ENCODE measurements at places on chromosomes 2 and 18.

- DNase-seq: no peak
These were observed 11.6 kb downstream of the OXER1 start for GRCh38 chr2:42752314-42752713.

- DNase-seq: no peak
These were observed 96.5 kb downstream of the PTPRM start for GRCh38 chr18:7663366-7664312.

DNA sequence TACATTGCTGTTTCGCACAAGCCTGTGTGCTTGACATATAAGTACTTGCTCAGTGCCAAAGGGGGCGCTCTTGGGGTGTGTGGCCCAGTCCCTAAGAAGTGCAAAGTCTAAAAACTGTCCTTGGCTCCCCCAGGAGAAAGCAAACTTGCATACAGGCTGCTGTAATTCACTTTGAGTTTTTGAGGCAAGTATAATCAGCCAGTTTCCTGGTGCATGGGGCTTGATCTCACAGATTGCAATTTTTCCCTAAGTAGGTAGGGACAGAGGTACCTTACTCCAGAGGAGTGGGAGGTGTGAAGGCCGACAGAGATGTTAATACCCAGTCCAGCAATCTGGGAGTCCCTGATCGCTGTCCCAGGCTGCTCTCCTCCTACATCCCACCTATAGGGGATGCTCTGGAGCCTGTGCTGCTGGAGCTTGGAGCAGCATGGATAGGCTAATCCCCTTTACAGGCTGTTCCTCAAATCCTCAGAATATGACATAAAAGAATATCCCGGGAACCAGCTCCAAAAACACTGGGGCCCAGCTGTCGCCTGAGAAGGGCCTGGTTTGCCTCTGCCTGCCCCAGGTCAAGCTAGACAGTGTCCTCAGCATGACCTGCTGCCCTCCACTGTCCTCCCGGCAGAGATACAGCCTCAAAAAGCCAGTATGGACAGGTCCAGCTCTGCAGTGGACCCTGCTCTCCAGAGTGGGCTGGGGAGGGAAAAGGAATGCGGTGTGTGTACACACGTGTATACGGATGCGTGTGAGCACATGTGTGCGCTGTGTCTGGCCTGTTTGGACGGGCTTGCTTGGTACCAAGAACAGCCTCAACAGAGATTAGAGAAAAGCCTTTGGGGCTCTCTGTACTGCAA is 136.5 kb upstream of the HAAO start:
- no peak for DNase-seq

- peak; percentile 27 for DNase-seq
These were observed 380.6 kb upstream of the TCF4 start for GRCh38 chr18:55968550-55968949.

- no peak for DNase-seq
These were observed 181.7 kb downstream of the ATAD2B start for GRCh38 chr2:23745068-23745725.

DNA sequence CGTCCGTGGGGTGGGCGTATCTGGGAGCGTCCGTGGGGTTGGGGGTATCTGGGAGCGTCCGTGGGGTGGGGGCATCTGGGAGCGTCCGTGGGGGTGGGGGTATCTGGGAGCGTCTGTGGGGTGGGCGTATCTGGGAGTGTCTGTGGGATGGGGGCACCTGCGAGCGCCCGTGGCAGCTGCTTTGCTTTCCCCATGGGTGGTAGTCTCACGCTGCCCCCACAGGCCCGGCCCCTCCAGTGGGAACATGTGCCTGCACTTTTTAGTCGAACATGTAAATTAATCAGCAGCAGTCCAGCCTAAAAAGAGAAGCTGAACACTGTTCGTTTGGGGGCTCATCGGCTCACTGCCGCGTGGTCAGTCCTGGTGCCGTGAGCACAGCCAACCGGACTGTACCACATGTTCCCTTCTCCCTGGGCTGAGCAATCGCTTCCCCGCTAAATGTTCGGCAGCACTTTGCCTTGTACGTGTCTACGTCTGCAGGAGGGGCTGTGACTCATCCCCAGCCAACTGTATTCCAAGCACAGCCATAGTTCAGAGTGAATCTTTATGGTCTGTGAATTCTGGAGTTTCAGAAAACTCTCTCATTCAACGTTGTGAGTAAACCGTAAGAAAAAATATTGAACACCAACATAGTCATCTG is 271.5 kb downstream of the AGAP1 start:
- DNase-seq: peak; percentile 25

DNA sequence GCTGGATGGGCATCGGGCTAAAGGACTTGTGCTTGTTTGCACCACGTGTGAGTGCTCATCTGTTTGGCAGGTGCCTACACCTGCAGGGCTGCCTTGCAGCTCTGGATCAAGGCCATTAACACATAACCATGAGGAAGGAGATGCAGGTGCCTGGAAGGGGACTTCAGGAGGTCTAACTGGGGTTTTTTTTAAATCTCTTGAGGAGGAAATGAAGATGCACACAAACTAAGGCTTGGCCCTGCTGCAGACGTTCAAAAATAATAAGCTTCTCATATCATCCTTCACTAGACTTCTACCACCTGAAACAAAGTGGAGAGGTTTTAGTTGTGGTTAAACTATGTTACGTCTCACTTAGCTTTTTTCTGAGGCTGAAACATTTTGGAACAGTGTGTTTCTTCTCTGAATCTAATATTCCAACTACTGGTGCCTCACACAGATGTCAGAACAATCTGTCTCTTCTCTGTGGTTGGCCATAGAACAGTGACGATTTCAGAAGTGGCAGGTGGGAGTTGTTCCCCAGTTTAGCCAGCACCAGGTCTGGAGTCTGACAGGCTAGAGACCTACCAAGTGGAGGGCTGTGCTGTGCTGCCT is 36.5 kb downstream of the BCL2L11 start:
- no peak for DNase-seq

DNA sequence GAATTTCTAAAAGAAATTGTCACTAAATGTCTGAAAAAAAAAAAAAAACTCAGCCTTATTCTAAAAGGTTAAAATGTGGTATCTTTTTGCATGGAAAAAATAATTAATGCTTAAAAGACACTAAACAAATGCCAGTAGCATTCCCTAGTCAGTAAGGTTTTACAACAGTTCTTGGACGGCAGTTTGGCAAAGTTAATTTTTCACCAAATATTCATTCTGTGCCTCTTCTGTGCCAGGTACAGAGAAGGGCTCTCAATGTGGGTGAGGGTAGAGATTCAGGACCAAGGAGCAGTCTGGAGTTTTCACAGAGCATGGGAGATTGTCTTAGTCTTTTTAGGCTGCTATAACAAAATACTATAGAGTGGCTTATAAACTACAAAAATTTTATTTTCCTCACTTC is 6.0 kb upstream of the CCDC93 start:
- DNase-seq: no peak

DNA sequence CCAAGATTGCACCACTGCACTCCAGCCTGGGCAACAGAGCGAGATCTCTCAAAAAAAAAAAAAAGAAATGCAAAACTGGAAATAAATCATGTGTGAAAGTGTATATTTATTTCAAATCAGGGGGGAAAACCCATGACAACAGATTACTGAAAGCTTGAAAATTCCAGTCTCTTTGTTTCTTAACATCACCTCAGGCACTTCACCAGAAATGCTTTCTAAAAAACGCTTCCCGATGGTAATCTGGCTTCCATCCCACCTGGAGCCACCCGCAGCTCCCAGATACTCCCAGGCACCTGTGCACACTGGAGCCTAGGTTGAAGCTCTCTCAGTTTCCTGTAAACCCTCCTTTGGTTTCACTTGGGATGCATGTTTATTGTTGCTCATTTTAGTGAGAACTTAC is 7.2 kb upstream of the ITGB6 start:
- no peak for DNase-seq

DNA sequence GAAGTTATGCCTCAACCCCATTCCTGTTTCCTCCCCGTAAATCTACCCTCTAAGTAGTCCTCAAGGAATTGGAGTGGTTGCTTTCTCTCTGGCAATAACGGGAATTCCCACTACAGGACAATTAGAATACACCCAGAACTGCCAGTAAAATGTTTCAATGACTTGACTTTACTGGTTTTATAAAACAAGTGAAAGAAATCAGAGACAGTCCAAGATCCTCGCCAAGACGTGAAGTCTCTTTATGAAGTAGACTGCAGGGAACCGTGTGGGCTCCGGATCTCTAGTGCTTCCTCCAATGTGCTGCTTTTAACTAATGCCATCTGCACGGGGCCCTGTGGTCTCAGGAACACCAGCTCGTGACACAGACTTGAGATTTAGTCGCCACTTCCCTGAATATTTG is 101.4 kb downstream of the CPO start:
- DNase-seq: peak; percentile 25

GRCh38 chr18:48658721-48659120 is 119.9 kb downstream of the CTIF start:
- no peak for DNase-seq

DNA sequence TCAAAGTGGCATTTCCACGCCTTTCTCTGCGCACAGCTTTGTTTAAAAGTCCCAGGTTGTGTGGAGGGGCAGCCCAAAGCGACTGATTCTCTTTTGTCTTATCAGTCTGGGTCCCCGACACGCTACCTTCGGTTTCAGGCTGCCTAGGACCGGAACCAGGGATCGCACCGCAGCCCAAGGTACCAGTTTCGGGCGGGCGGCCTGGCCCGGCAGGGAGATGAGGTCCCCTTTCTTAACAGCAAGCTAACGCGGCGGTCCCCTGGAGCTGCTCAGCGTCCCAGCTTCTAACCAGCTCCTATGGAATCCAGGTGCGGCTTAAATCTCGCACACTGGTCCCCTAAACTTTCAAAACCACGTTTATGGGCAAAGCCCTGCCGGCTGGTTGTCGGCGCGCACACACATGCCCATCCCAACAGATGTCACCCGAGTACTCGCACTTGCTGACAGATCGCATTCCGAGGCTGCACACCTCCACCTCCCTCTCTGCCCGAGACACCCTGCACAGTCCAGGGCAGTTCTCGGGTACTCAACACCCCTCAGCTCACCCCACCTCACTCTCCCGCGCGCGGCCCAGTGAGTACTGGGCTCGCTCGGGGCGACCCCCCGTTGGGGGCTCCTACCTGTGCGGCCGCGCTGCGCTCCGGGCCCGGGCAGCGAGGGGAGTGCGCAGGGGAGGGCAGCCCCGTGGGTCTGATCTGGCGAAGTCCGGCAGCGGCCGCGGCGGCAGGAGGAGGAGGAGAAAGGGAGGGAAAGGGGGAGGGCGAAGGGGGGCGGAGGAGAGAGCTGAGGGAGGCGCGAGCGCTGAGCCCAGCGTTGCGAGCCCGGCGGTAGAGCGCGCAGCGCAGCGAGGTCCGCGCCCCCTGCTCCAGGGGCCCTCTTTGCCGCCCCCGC is at the start of gene EFEMP1:
TSS of gene EFEMP1 (minus strand) at position 692 of the 891 bp plus-strand sequence. CDS start 1,342 bp downstream, outside the sequence.
- DNase-seq: peak; percentile 53

DNA sequence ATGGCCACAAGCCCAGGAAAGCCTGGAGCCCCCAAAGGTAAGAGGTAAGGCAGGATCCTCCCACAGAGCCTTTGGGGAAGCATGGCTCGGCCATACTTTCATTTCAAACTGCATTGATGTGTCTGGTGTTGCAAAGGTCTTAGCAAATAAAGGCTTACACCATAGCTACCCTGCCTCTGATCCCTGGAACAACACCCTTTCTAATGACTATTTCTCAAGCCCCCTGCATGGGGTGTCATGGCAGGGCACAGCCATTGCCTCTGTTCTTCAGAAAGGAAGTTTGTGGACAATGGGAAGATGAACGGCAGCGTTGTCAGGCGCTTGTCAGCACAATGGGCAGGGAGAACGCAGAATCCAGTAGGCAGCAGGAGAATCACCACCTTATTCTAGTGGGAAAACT is 435.0 kb upstream of the SMIM21 start:
- no peak for DNase-seq

- DNase-seq: no peak
These were observed 379.8 kb downstream of the TSN start for GRCh38 chr2:122135021-122135937.

DNA sequence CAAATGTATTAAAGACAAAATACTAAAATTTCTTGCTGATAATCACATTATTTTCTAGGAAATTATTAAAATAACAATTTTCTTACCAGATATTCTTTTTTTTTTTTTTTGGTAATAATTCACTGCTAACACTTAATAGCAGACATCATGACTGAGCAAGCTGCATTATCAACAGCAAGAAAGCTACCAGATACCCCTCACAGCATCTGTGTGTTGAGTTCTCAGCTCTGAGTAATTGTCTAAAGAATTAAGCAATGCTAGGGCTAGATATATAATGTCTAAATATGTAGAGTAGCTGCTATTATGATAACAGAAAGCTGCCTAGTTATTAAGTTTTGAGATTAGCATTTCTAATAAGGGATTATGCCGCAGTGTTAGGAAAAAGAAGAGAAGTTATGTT is 754.3 kb upstream of the PKDCC start:
- no peak for DNase-seq

DNA sequence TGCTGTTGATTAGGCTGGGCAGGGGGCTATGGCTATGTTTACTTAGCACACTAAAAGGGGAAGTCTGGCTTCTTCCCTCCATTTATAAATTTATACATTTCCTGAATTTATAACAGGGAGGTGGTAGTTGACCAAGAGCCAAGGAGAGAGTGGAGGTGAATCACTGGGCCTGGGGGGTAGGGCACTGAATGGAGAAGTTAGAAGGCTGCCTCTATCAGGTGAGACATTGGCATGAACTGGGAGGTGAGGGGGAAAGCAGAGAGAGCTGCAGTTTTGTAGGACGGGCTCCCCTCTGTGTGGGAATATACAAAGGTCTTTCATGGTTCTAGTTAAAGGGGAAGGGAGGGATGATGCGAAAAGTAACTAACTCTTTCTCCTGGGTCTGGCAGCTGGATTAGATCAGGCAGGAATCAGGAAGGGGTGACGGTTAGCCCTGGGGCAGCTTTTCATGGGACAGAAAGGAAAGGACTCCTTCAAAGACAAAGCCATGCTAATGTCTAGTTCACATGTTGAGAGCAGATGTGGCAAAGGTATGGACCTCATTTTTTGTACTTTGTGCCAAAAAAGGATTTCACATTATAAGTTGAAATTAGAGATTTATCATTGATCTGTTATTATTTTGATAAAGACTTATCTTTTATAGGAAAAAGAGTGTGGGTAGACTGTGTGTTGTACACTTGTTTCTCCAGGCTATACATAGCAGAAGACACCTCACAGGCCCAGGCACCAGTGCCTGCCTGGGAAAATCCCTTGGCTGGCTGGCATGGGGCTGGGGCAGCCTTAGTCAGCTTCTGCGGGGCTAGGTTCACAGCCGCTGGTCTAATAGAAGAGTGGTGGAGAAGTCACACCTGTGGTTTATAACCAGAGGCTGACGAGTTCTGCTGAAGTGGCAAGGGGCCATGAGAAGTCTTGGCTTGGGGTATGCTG is 158.7 kb downstream of the CLIP4 start:
- no peak for DNase-seq

GRCh38 chr2:223185638-223186037 is 133.6 kb downstream of the KCNE4 start:
- no peak for DNase-seq

DNA sequence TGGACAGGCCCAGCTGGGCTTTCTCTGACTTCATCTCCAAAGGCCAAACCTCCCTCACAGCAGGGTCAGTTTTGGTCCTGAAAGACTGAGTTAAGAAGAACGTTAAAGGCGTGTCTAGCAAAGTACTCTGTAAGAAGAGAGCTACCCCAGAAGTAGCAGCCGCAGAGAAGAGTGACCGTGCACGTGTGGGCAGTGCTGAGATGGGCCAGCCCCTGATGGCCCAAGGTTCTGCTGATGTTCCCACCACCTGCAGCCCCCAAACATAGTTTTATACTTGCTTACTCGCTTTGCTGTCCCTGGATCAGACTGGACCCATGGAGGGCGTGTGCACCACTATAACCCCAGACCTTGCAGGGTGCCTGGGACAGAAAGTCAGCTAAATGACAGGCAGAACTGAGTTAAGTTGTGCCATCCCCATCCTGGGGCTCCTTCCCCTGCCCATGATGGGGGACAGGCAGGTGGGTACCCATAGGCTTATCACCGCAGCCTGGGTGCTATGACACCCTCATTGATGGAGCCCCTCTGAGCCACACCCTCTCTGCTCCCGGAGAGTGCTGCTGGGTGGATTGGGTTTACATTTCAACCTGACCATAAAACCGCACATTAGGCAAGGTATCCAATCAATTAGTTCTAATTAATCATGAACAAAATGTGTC is 367.3 kb upstream of the HS6ST1 start:
- DNase-seq: no peak
